ENCODE measurements at places on chromosomes 1 and 21.

DNA sequence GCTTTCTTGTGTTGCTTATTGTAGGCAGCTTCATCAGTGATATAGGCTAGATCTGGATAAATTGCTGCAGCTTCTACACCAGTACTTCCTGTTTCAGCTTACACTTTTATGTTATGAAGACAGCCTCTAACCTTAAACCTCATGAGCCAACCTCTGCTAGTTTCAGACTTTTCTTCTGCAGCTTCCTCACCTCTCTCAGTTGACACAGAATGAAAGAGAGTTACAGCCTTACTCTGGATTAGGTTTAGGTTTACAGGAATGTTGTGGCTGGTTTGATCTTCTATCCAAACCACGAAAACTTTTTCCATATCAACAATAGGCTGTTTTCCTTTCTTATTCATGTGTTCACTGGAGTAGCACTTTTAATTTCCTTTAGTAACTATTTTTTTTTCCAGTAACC lies 76.9 kb upstream of the RNPC3 start:
- no peak for DNase-seq

GRCh38 chr1:243916160-243916559 lies 66.1 kb upstream of the AKT3 start:
- no peak for DNase-seq

DNA sequence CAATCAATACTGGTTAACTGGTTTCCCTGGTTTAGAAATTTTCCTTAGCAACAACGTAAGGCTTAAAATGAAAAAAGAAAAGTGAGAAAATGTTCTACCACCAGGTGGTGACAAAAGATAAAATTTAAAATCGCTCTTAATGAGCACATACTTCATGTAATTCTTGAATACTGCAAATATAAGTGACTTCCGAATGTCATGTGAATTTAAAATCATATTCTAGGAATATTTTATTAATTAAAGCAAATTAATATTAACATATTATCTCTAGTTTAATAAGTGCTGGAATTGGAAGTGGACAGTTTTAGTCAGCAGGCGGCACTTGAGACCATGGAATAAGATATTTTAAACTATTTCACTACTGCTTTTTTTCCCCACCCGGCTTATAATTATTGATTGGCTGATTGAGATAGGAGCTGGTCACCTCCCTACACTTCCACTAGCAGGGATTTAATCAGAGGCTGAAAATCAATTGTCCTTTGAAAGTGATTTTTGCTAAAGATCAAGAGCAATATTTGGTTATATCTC lies 5.0 kb upstream of the ADAMTS1 start:
- peak; percentile 54 for DNase-seq

DNA sequence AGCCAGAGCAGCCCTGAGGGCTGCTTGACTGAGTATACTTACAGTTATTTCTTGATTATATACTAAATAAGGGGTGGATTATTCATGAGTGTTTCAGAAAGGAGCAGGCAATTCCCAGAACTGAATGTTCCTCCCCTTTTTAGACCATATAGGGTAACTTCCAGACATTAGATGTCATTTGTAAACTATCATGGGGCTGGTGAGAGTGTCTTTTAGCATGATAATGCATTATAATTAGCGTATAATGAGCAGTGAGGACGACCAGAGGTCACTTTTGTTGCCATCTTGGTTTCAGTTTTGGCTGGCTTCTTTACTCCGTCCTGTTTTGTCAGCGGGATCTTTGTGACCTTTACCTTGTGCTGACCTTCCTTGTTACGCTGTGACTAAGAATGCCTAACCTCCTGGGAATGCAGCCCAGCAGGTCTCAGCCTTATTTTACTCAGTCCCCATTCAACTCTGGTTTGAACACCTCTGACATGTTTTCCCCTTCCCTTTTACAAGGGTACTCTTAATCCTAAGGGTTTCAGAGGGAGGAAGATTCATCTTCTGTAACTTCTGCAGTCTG lies 16.2 kb downstream of the KCTD3 start:
- no peak for DNase-seq

GRCh38 chr1:153635872-153636271 lies 2.0 kb downstream of the CHTOP start:
- no peak for DNase-seq

DNA sequence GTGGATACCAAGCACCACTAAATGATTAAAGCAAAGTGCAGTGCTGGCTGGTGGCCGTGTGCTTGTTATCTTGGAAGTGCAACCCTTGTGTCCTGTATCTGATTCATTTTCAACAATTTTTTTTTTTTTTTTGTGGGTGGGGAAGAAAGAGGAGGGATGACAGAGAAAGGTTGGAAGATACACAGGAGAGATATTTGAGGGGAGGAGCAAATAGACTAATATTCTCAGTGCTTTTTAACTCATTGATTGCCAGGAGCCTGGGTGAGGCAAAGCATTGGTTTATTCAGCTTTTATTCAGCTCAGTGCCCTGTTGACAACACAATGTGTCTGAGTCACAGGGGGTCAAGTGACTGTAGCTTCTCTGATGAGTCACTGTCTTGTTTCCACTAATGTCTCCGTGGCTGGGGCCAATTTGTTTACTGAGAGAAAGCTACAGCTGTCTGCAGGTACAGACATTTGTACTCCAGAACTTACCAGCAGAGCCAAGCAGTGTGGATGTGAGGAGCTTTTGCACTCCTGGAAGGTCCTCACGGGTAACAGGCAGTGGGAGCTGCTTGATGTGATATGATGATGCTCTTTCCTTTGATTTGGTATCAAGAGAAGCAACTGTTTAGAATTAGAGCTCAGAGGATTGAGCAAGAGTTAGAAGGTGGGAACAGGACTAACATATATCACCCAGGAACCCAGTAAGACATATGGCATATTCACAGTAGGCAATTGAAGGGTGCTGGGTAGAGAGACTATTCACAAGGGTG lies 23.6 kb upstream of the DNM3 start:
- no peak for DNase-seq

DNA sequence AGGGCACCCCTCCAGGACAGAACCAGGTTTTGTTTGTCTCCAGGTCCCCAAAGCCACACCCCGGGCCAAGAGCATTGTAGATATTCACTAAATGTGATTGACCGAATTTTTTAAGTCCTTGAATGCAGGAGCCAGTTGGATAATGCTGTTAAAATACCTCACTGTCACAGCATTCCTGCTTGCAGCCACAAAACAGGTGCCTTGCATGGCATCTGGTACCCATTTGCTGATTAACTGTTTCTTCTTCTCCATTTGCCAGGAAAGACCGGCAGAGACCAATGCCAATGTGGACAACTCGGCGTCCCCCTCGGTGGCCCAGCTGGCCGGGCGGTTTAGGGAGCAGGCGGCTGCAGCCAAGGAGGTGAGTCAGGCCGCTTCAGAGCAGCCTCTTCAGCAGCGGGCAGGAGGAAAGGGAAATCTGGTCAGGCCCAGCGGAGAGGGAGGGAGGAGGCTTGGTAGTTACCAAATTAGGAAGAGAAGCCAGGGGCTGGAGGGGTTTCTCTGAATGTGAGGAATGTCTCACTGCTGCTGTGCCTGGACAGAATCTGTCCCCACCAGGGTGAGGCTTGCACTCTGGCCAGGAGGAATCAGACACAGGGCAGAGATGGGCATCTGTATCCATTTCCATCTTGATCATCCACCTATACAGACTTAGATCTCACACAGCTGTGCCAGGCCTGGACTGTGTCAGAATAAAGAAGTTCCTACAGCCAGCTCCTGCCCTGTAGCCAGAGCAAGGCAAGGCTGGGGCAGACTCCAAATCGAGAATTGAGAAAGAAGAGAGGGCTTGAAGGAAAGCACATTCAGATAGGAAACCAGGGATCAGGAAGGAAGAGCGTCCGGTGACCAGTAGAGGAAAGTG lies 37.9 kb upstream of the MPZL1 start:
- DNase-seq = no peak

DNA sequence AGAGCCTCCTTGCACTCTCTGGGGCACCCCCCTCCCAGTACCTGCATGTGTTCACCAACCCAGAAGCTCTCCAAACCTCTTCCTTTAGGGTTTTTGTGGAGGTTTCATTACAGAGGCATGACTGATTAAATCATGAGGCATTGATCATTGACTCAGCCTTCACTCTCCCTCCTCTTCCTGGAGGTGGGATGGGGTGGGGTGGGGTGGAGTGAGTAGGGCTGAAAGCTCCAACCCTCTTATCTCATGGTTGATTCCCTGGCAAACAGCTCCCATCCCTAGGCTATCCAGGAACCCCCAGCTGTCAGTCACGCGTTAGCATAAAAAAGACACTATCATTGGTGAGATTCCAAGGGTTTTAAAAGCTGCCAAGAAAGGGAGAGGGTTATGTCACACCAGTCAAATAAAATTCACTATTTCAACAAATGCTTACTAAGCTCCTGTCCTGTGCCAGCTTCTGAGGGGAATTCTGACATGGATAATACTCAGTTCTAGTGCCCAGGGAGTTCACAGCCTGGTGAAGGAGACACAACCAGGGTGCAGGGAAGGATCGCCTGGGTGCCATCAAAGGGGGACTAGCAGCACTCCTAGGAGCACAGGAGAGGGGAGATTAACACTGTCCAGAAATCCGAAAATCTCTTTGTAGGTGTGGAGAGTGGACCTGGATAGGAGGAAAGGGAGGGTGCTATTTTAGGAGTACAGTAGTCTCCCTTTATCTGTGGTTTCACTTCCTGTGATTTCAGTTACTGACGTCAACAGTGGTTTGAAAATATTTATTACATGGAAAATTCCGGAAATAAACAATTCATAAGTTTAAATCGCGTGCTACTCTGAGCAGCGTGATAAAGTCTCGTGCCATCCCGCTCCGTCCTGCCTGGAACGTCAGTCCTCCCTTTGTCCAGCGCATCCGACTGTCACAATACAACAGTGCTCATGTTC lies 6.8 kb upstream of the IL24 start:
- no peak for DNase-seq

DNA sequence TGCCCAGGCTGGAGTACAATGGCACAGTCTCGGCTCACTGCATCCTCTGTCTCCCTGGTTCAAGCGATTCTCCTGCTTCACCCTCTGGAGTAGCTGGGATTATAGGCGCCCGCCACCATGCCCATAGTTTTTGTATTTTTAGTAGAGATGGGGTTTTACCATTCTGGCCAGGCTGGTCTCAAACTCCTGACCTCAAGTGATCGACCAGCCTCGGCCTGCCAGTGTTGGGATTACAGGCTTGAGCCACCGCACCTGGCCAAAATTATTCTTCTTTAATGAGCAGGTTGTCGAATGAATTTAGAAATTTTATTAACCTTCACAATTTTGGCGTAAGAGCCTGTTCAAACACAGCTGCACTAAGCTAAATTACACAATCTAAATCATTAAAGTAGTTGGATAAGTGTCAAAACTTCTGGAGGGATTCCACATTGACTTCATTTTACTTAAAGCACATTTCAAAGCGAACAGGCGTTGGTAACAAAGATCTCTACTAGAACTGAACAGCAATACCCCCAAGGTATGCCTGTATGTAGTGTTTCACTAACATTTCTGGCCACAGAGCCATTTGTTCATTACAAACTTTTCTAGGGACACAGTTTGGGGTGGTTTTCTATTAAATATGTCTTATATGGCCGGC lies 5.2 kb upstream of the CTH start:
- no peak for DNase-seq

- DNase-seq = no peak
These were observed 16.2 kb downstream of the AMPD2 start for GRCh38 chr1:109635862-109636200.

- no peak for DNase-seq
These were observed 16.9 kb downstream of the CCSAP start for GRCh38 chr1:229325853-229326487.

DNA sequence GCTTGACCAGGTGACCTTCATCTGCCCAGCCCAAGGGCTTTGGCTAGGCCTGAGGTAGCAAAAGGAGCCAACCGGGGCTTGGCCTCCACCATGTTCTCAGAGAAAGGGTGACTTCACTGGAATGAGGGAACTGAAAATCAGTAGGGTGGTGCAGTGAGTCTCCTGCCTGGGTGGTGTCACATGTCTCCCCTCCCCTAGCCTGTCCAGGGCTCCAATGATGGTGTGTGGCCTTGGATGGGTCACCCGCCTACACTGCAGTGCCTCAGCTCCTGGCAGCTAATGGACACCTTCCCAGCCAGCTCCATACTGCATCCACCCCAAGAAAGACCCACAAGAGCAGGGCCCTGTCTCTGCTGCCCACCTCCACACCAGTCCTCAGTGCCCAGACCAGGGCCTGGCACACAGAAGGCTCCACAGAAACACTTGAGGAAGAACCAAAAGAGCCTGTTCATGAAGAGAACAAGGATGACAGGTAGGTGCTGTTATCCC lies 678.7 kb downstream of the MATN1 start:
- no peak for DNase-seq

DNA sequence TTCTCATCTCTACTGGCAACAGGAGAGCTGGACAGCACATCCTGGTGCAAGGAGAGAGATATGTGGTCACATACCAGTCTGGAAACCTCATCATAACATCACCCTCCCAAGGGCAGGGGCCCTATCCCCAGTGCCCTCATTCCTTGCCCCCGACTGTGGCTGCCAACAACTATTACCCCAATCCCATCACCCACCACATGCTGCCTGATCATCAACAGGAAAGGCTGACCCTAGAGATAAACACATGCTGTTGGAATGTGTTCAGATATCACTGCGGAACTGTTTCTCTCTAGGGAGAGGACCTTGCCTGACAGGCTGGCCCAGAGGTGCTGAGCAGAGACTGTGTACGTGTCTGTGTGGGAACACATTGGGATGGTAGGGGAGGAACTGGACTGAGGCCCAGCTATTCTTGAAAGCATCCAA lies 4.5 kb upstream of the INKA2 start:
- DNase-seq = no peak

DNA sequence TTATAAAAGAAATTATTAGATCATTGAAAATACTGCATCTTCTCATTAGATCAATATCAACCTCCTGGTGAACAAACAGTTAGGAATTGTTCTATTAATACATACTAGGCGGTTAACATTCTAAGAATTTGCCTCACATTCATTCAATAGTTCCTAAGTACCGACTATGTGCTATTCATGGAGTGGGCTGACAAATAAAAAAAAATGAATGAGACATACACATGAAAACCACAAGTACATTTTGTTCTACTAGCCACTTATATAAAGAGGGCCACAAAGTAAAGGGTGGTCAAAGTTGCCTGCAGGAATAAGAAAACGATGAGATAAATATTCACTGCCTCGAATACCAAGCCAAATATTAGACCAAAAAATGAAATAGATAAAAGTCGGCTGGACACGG lies 294.4 kb downstream of the SDCCAG8 start:
- DNase-seq = no peak

- no peak for DNase-seq
These were observed 446.0 kb upstream of the LRRC7 start for GRCh38 chr1:69121723-69122122.

DNA sequence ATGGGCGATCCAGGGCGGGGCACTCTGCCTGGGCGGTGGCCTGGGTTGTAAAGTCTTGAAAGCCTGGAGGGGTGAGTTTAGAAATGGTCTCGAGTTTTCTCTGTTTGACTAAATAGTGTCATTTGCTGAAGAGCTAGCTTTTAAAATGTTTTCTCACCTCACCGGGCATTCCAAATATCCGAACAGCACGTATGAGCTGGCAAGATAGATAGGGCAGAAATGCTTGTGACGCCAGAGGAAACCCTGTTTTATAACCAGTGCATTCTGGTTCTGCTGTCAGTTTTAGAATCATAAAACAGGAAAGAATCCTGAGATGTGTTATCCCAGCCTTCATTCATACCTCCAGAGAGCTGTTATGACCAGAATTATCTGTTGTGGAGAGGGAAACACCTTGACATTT lies 725 bp downstream of the RTCA start:
- DNase-seq = no peak
